Renal cortical epithelial cell (primary cell): ENCODE measurements at places on chromosomes 16 and 17. TPM values are rescaled to one million over a fixed set of nuclear protein-coding genes. Genes with fewer than 3 reads are reported as not detected.

Gene CLDN7
- total RNA-seq, result 25.1 and 306 TPM in 2 replicates

Gene NOTUM
- 0.05 TPM in 1 of 2 replicates, not detected in the other for total RNA-seq

DNA sequence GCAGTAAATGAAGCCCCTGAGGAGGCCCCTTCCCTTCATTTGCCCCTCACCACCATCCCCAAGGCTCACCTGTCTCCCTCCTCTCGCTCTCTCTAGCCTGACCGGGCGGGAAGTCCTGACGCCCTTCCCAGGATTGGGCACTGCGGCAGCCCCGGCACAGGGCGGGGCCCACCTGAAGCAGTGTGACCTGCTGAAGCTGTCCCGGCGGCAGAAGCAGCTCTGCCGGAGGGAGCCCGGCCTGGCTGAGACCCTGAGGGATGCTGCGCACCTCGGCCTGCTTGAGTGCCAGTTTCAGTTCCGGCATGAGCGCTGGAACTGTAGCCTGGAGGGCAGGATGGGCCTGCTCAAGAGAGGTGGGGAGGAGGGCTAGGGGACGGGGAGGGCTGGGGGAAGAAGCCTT, 21.0 kb downstream of the WNT9B start:
- no peak for DNase-seq

GRCh38 chr17:39963829-39964228, 1.0 kb downstream of the GSDMA start:
- peak; percentile 33 for DNase-seq

GRCh38 chr17:3660311-3660891, 8.0 kb downstream of the TAX1BP3 start:
- no peak for DNase-seq
